ENCODE measurements at places on chromosomes 5 and 9. TPM values are rescaled to one million over a fixed set of nuclear protein-coding genes. Genes with fewer than 3 reads are reported as not detected.

- DNase-seq: no peak
Measured at GRCh38 chr9:81379655-81380054, 309.7 kb downstream of the TLE1 start.

DNA sequence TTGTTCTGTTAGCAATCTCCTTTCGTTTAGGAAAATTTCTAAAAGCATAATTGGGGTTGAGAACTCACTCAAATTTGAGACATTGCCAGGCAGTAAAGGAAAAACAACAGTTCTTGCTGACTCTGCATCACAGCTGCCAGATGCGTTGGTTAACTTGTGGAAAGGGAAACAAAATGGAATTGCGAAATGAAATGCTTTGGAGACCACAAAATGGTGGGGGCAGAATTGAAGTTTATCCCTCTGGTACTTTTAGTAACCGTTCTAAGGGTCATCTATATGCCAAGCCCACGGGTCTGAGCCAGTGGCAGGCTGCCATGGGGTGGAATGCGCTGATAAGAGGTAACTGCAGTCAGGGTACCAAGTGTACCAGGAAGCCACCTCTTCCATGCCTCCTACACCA, 28.6 kb upstream of the SELENOP start:
- peak; percentile 69 for DNase-seq

DNA sequence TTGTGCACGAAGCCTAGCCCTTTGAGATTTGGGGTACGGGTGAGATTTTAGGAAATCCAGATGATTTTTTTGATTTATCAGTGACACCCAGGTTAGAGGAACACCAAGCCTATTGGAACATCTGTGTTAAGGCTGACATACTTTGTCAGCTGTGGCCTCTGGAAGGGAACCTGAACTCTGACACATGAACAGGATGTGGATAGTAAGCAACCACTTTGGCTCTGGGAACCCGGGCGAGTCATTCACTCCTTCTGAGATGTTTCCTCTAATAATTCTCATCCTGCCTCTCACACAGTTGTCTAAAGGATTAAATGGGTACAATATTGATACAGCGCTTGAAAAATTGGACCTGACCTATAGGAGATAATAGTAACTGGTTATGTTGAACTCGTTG, 67.8 kb downstream of the FGF1 start:
- DNase-seq: no peak

DNA sequence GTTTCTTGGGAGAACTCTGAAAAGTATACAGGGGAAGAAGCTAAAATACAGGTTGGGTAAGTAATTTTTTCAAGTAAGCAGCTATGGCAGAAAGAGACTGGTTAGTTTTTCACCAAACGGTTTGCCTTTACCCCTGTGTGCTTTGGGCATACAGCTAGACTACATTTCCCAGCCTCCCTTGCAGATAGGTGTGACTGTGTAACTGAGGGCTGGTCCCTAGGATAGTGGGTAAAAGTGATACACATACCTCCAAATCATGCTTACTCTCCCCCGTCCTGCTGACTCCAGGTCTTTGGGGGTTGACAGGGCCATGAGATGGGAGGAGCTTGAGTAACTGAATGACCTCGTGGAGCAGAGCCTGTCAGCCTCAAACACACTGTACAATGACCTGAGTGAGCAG, 208.6 kb upstream of the GDNF start:
- no peak for DNase-seq

PTGER4 gene
- 24.0 TPM for total RNA-seq

DNA sequence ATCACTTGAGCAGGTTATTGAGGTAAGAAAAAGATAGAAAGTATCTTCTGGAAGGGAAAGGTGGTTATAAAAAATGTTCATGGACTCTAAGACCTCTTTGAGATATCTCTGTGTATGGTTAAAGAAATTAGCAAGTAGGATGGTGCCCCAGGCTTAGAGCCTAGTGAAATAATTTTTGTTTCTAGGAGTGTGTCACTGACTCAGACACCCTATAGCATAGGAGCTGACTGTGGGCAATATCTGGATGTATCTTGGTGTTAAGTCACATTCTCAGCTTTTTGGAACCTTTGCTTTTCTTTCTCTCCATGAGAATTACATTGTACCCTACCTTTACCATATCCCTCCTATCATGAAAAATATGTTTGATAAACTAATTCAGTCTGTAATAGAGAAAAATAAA, 12.0 kb downstream of the MACIR start:
- DNase-seq: no peak

DNA sequence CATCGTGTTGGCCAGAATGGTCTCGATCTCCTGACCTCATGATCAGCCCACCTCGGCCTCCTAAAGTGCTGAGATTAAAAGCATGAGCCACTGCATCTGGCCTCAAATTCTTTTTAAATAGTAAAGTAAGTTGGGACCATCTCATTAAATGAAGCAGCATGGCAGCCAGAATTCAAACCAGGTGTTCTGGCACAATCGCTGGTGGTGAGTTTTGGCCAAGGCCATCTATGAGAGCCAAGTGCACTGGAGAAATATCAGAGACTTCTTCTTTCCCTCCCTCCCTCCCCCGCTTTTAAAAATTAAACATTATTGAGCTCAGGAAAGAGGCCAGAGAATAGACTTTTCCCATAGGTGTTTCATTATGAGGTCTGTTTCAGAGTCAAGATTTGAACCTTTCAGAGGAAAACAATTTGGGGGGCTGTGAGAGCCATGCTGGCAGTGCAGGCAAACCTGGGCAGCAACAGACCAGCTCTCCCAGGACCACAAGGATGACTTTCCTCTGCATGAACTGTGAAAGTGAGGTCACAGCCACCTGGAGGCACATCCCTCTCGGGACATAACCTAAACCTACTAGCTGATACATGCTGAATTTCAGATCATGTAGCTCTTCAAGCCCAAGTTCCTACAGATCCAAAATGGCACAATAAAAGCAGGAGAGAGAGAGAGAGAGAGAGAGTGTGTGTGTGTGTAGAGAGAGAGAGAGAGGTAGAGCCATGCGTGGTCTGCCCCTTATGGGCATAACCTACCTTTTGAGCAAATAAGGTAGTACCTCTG, 94.6 kb upstream of the DMRT1 start:
- no peak for DNase-seq

GRCh38 chr9:134965851-134966250, 48.1 kb upstream of the FCN1 start:
- no peak for DNase-seq

DNA sequence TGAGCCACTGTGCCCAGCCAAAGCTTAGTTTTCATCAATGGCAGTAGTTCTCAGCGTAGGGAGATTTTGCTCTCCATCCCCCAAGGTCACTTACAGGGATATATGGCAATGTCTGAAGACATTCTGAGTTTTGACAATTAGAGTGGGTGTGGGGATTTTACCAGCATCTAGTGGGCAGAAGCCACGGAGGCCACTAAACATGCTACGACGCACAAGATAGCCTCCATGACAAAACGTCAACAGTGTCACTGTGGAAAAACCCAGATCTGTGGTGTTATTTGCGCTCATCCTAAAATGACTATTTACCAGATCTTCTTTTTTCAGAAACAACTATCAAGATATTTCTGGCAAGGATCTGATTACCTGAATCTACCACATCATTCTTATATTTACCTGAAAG, 68.2 kb downstream of the CDC14B start:
- no peak for DNase-seq

DNA sequence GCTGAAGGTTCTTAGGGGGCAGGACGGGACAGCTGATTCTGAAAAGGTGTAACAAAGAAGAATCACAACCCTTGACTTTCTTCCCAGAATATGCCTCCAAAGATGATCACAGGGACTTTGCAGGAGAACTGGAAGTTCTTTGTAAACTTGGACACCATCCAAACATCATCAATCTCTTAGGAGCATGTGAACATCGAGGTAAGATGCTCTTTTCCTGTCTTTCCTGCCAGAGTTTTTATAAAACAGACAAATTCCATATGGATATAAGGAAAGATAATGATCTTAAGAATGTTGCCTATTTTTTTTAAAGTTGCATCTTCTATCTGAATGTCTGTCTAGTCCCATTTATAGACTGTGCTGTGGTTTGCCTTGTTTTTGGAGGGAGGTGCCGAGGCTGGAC, 87.9 kb downstream of the EQTN start:
- DNase-seq: no peak

DNA sequence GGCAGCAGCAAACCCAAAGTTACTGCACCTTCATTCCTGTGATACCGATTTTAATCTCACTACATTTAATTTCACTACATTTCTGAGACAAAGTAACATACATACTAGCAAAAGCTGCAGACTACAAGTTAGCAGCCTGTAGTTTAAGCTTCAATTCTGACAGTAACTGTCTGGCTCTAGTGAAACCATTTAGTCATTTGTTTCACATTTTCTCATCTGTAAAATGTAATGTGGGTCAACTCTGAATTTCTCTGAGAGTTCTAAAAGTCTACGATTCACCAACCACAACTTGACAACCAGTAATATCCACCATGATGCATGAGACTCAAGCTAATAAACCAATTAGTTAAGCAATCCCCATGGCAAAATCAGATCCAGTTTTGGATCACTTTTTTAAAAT, 408.9 kb downstream of the PDE4D start:
- DNase-seq: no peak

FOXI1 gene
- total RNA-seq: 0.69 TPM

KIF24 gene
- total RNA-seq: 1.9 TPM

NFIL3 gene
- 16.4 TPM for total RNA-seq

GRCh38 chr5:74164725-74165235, 475.7 kb downstream of the ENC1 start:
- no peak for DNase-seq

DNA sequence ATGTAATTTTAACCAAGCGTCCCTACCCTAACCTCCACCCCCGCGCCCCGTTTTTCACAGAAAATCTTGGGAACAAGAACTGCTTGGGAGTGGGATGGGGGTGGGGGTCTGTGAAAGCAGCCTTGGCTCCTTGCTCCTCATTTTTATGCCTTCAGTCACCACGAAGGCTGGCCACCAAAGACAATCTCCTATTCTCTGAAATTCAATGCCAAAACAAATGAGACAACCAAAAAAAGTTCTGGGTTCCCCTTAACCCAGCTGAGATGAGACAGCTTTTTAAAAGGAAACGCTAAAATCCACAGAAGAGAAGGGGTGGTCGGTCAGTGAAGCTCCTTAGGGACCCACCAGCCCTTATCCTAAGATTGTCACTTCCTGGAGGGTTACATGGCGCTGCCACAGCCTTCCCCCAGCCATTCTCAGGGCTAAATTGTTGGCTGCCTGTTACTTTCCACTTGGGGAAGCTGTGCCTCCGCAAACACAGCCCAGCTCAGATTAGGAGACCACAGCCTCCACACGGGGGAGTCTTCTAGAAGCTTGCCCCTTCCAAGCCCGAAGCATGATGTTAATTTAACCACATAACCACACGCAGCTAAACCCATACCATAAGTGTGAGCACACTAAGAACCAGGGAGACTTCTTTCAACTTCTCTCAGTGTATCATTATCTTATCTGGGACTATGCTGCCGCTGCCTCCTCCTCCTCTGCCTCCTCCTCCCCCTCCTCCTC, 136.3 kb downstream of the FOXD1 start:
- peak; percentile 53 for DNase-seq

DNA sequence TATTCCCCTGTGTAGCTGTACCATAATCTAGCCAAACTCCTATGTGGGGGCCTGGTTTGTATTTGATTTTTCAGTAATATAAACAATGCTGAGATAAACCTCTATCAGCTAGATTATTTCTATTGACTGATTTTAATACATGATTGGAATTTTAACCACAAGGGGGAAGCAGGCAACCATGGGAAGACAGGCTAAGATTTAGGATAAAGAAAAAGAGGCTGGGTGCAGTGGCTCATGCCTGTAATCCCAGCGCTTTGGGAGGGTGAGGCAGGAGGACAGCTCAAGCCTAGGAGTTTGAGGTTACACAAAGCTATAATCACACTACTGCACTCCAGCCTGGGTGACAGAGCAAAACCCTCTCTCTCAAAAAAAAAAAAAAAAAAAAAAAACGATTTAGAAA, 18.1 kb upstream of the GPX3 start:
- no peak for DNase-seq

Data from mucosa of gallbladder (tissue), 1 donor.